Stimulated activated CD8-positive, alpha-beta memory T cell treated with anti-CD3 and anti-CD28 coated beads, Interleukin-7, amount 100 ng/mL, for 1 hour (primary cell): ENCODE measurements at places on chromosomes 3 and 15.

DNA sequence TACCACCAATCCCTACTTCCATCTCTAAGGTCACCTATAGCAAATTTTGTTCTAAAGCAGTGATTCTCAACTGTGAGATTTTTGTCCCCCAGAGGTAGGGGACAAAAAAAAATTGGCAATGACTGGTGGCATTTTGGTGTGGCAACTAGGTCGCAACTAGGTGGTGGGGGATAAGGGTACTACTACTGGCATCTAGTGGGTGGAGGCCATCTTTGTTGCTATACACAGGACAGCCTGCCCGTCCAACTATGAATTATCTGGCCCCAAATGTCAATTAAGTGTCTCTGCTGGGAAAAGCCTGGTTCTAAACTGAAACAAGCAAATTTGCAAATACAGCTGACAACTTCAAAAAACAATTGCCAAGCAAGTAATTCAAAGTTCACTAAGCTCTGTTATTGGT is 1.4 kb downstream of the MTMR10 start:
- no peak for DNase-seq

DNA sequence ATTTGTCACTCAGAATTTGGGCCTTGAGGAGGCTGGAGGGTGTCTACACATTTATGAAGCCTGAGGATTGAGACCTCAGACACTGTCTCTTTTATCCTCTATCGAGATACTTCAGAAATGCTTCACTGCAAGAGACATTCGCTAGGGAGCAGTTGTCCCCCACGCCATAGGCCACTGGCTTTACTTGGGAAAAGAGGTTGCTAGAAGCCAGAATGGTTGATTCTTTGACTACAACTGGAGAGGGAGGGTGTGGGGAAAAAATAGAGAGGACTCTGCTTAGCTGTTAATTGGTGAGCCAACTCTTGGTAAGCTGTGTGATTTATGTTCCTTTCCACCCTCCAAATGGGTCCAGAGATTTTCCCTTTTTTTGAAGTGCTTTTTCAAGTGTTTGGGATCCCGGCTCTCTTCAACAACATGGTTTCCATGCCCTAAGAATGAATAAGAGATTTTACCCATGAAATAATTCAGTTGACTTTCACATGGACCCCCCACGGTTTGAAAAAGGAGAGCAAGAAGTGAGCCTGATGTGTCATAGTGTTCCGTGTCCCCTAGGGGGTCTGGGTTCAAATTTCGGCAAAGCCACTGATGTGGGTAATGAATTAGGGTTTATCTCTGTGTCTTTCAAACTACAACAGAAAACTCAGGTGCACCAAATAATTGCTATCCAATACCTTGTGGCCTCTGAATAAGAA is 2.7 kb downstream of the BOC start:
- DNase-seq: no peak

DNA sequence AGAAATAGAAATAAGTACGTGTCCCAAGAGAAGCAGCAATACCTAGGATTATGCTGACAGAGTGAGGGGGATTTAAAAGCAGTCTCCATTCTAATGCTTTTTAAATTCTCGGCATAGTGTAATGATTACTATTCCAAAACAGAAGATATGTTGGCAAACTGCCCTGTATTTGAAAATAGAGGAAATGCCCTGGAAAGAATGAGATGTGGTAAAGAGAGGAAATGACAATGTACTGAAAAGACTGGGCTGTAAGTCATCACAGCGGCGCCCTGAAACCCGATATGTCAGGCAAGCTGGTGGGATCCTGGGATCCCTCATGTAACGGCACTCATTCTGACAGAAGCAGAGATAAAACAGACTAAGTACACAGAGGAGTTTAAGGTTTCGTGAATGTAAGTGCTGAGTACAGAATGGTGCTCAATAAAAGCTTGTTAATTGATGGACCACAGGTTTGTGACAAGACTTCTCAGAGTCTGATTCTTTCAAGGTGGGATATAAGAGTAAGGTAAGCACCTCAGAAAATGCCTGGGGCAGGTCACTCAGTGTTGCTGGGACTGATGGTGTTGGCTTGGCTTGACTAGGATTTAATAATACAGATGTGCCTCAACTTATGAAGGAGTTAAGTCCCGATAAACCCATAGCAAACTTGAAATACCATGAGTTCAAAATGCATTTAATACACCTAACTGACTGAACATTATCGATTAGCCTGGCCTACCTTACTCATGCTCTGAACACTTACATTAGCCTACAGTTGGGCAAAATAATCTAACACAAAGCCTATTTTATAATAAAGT is 91.4 kb downstream of the NFKBIZ start:
- DNase-seq: no peak

DNA sequence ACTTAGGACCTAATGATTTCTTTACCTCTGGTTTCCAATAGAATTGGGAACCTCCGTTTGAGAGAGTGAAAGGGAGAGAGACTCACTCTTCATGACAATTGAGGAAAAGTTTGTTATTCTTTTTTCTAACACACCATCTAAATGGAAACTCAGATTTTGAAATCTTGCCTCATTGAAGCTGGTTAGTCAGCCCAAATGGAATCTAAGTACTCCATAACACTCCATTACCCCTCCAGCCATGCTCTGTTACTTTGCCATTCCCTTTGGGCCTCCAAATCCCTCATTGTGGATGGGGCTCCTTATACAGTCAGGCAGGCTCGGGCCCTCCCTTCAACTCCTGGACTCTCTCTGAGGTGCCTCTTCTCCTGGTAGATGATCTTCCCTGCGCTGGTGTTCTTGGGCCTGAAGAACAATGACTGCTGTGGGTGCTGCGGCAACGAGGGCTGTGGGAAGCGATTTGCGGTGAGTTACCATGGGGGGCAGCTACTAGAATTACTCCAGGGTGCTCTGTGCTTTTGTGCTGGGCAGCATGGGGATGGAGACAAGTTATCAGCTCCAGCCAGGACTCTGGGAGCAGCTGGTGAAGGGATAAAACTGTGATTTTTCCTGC is 1.1 kb downstream of the TM4SF4 start:
- no peak for DNase-seq

DNA sequence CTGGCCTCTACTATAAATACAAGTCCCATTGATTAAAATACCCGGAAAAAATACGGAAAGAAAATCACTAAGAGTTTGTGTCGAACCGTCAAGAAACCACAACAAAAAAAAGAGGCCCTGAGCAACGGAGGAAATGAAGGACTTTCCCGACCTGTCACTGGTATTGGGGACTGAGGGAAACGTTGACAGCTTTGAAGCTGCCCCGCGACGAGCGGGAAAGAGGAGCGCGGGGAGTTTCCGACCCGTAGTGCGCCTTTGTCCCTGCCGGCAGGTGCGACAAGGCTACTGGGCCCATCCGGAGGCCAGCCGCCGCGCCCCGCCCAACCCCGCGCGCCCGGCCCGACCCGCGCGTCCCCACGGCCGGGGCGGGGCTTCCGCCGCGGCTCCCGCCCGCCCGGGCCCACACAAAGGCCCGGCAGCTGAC is 416 bp downstream of the PBRM1 start:
- peak; percentile 53 for DNase-seq

DNA sequence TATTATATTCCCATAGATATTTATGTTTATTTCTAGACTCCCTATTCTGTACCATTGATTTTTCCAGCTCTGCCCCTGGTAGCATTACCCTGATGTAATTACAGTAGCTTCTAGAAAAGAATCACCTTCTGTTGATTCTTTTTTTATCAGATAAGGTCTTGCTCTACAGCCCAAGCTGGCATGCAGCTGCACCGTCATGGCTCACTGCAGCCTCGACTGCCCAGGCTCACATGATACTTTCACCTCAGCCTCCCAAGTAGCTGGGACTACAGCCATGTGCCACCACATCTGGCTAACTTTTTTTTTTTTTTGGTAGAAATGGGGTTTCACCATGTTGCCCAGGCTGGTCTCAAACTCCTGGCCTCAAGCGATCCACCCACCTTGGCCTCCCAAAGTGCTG is 41.8 kb downstream of the SLC24A1 start:
- DNase-seq: no peak

DNA sequence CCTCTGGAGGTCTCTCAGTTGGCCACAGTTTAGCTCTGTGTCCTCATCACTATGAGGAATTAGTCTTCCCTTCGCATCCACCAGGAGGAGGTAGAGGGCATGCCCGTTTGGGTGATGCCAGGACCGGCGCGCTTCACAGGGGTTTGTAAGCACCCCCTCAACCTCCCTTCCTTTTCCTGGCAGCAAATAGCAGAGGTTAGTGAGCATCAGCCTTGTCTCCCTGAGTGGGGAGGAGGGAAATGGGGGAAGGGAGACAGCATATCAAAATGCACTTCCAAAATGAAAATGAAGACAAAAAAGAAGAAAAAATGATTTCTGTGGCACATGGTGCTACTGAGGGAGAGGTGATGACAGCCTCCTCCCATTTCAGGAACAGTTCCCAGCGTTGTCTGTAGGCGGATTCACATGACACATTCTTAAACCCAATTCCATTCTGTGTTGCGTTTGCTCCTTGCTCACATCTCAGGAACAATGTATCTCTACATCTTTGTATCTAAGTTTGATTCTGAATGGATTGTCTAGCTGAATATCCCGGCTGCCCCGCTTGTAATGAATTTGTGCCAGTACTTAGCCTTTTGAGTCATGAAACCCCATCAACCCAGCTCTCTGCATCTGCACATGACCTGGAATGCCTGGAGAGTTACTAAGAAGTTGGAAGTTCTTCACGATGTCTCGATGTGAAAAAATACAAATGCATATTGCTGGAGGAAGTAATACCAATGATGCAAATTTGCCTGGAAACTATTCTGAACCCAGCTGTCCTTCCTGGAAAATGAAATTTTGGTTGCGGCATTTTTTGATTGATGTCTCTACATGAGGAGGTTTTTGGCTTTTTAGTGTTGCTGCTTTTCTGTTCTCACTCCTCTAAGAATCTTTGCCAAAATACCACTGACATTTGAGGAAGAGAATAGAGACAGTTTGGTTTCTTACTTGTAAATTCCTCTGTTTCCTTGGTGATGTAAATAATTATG is 45.2 kb downstream of the TYRO3 start:
- DNase-seq: peak; percentile 10

- DNase-seq: no peak
Observed at GRCh38 chr3:134563601-134564000, 77.7 kb downstream of the CEP63 start.

DNA sequence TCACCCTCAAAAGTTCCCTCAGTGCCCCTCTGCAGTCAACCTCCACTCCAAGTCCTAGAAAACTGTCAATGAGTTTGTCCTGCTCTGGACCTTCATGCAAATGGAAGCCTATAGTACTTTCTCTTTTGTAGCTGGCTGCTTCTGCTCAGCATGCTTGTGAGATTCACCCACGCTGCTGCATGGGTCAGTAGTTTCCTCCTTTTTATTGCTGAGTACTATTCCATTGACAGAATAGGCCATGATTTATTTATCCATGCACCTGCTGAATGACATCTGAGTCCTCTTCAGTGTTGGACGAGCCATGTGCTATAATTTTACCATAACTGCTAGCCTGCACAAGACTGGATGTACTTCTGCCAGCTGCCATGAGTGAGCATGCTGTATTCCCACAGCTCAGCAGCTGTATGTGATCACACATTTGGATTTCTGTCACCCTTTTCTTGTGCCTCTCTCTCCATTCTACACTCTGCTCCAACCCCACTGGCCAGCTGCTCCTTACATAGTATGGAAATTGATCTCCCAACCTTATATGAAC is 26.3 kb downstream of the CDCP1 start:
- no peak for DNase-seq

- DNase-seq: no peak
Observed at GRCh38 chr3:170062769-170063168, 25.0 kb downstream of the GPR160 start.

- DNase-seq: no peak
Observed at GRCh38 chr3:126407412-126408044, 12.8 kb downstream of the CFAP100 start.

GRCh38 chr3:114582929-114583328 is 289.1 kb downstream of the TIGIT start:
- no peak for DNase-seq

- no peak for DNase-seq
Observed at GRCh38 chr3:161890147-161890625, 393.6 kb downstream of the OTOL1 start.

- no peak for DNase-seq
Observed at GRCh38 chr15:75177360-75178071, 24.2 kb upstream of the C15orf39 start.

DNA sequence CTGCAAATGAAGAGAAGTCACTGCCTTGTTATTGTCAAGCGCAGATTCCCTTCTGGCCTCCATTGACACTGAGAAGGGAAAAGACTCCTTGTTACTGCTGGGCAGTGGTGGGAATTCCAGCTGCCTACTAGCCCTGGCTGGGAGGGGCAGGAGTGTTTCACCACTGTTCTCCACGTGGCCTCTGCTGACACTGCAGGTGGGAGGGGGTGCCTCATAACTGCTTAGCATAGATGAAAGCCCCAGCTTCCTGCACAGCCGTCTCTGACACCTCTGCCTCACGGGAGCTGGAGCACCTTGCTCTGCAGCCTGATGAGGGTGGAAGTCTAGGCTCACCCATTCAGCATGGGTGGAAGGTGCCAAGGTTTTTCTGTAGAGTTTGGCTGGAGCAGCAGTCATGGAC is 52.1 kb downstream of the TM2D3 start:
- DNase-seq: no peak

DNA sequence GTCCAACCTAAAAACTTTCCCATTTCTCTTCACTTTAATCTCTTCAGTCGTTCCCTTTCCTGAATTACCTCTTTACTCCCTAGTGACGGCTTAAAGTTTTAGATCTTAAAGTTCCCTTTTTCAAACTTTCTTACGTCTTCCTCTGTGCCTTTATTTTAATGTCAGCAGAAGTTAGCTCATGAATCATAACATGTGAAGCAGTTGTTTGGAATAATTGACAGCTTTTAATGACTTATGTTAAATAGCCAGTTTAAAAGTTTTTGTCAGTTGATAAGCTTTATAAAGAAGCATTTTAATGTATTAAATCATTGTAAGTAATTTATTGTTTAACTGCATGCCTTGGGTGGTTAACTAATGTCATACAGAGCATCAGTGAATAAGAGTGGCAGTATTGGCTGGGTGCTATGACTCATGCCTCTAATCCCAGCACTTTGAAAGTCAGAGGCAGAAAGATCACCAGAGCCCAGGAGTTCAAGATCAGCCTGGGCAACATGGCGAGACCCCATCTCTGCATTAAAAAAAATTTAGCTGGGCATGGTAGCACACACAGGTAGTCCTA is 33.9 kb downstream of the PIK3CA start:
- no peak for DNase-seq

DNA sequence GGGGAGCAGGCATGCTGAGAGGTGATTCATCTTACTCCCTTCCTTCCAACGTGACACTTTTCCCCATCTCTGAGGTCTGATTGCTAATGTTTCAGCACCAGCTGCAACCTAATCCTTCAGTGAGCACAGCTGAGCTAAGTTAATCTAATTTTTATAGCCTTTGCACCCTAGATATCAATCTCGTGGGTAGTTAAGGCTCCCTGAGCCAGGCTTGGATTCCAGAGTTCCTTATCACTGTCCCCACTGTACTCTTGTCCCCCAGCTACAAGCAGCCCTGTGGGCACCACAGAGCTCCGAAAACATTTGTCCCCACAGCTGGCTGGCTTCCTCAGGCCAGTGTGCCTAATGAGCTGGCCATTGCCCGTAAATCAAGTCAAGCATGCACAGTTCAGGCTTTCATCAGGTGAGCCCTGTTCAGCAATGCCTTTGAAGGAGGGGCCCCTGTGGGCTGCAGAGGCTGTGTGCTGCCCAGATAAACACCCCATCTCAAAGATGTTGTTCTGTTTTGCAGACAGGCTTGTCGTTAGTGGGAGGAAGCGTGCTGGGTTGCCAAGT is 376.9 kb upstream of the RASGRP1 start:
- no peak for DNase-seq

- no peak for DNase-seq
Observed at GRCh38 chr3:44184319-44184953, 57.2 kb upstream of the TOPAZ1 start.
